ENCODE measurements at places on chromosomes 7 and 10.

GRCh38 chr7:44576228-44576627, 2.5 kb upstream of the DDX56 start:
- no peak for DNase-seq

DNA sequence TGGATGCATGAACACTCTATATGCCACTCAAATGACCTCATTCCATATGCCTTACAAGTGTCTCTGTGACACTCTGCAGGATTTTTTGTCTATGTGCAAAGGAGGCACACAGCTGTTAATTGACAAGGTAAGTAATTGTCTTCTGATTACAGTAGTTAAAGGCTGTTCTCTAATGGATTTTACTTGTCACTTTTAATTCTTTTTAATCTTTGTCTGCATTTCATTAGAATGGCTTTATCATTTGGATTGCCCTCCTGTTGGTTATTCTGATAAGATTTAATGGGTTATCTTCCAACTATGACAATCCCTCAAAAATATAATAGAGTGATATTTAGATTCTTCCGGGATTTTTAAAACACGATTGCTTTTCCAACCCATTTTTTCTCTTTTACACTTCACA, 290.0 kb upstream of the TEX47 start:
- no peak for DNase-seq

DNA sequence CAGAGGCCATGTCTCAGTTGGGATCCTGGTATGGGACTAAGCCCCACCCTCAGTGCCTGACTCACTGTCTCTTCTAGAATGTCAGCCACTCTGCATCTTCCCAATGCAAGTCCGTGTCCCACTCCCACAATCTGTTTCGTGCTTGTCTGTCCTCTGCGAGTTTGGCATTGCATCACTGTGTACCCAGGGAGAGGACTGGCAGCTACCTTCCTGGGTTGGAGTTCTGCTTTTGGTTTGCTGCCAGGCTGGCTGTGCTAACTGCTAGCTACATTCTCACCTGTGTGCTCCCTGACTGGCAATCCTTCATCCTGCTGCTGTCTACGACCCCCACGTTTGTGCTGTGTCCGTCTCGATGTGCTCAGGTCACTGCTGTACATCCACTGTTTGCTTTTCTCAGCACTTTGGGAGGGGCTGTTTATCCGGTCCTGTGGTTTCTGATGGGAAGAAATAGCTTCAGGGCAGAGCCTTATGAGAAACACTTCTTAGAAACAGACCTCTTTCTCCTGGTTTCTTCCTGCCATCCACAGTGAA, 56.0 kb upstream of the GLI3 start:
- DNase-seq, result no peak

DNA sequence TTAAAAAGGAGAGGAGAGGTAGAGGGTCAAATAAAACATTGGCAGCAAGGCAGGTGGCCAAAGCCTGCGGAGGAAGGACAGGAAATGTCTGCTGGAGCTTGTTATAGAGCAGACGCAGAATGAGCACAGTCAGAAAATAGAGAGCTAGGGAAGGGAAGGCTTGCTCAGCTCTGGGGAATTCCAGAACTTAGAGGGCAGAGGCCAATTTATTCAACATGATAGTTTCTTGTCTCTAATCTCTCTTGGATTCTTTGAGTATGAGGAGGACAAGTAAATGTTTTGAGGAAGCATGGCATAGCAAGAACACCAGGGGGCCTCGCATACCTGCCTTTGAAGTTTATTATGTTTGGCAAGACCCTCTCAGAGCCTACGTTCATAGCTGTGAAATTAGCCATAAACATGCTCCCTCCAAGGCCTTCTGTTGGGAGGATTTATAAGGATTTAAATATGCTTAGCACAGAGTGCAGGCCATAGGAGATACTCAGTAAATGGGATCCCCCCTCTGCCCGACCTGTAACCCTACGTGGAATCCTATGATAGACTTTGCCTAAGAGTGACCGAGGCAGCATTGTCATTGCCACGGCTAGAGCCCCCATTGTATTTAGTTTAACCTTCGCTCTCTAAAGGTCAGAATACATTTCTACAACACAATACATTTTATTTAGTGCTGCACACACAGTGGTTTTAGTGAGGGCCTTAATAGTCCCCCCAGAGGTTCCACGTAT, 293.9 kb downstream of the CCDC3 start:
- DNase-seq, result no peak

DNA sequence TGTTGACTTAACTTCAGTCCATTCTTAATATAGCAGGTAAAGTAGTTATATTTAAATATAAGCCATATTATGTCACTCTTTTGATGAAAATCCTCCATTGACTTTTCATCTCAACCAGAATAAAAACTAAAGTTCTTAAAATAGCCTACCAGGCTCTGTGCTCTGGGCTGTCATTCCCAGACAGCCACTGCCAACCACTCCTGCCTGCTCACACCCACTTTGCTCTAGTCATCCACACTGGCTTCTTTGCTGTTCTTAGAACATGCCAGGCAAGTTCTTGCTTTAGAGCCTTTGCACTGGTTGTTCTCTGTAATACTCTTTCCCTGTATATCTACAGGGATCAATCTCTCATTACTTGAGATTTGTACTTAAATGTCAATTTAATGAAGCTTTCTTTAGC, 80.6 kb downstream of the ZEB1 start:
- no peak for DNase-seq

DNA sequence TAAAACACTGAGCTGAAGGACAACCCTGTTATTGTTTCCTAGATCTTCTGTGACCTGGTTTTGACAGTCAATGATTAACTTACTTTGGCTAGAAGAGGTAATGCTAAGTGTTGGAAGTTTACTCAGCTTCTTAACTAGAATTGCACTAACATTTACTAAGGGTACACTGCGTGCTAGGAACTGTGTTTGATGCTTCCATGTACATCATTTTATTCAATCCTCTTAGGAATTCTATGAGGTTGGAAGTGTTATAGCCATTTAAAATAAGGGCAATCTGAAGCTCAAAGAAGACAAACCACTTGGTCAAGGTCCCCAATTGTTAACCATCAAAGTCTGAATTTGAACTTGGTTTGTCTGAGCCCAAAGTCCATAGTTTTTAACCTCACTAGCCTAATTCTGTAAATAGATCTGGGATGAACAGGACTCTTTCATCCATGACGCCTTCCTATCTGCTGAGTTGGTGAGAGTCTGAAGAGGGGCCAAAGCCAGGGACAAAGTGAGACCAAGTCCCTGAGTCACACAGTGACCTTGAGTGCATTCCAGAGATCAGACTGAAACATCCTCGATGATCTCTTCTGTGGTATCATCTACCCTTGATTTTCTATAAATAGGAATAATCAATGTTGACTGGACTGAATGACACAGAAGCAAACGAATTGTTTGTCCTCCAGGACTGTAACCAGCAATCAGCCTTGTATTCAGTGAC, 29.2 kb upstream of the ZNRF2 start:
- no peak for DNase-seq

DNA sequence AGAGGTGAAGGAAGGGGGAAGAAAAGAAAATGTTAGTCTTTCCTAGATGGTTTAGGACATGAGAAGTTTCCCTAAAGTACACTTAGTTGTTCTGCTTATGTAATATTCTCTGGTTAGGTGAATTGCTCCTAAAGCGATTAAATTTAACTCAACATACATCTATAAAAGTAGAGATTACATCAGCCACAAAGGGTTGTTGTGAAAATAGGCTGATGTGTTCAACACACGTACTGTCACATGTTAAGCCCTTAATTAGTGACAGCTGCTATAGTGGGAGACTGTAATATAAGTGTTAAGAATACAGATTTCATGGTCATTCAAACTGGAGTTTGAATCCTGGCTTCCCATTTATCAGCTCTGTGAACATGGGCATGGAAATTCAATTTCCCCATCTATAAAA, 12.8 kb downstream of the HECTD2 start:
- DNase-seq, result no peak

GRCh38 chr7:64871761-64872160, 31.3 kb upstream of the ZNF273 start:
- peak; percentile 1 for DNase-seq

DNA sequence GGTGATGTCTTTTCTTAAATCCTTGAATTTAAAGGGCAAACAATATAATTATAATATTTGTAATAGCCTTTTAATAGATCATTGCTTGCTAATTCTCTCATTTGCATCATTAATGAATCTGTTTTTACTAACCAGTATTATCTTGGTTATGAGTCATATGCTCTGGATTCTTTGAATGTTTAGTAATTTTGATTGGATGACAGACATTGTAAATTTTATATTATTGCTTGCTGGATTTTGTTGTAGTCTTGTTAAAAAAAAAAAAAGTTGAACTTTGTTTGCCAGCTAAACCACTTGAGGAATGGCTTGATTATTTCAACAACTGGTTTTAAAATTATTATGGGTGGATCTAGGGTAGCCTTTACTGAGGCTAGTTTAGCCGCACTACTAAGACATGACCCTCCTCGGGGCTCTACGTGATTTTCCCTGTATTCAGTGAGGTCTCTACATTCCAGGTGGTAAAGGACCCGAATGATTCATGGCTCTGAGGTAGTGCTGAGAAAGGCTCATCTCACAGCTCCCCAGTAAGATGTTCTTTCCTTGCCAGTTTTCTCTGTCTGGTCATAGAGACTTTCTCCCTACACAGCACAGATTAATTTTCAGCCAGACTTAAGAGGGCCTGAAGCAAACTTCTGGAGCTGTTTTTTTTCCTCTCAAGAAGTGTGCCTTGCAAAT, 8.5 kb downstream of the C10orf90 start:
- no peak for DNase-seq

GRCh38 chr10:58322072-58322834, 12.6 kb upstream of the UBE2D1 start:
- no peak for DNase-seq

DNA sequence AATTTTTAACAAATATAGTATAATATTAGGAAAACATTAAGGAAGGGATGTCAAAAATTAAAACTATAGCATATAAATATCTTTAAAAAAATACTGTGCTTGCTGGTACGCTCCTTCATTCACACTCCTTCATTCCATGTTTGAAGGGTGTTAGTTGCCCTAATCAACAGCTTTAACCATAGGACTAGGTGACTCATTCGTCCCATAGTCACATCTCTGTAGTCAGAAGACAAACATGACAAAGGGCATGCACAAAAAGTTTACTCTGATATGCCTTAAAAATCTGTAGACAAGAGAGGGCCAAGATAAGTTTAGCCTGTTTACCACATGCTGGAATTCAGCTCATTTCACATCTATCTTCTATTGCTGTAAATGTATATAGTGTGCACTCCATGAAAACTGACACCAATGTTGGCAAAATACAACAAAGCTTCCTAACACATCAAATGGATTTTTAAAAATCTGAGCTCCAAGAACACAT, 646 bp downstream of the FAM13C start:
- no peak for DNase-seq

DNA sequence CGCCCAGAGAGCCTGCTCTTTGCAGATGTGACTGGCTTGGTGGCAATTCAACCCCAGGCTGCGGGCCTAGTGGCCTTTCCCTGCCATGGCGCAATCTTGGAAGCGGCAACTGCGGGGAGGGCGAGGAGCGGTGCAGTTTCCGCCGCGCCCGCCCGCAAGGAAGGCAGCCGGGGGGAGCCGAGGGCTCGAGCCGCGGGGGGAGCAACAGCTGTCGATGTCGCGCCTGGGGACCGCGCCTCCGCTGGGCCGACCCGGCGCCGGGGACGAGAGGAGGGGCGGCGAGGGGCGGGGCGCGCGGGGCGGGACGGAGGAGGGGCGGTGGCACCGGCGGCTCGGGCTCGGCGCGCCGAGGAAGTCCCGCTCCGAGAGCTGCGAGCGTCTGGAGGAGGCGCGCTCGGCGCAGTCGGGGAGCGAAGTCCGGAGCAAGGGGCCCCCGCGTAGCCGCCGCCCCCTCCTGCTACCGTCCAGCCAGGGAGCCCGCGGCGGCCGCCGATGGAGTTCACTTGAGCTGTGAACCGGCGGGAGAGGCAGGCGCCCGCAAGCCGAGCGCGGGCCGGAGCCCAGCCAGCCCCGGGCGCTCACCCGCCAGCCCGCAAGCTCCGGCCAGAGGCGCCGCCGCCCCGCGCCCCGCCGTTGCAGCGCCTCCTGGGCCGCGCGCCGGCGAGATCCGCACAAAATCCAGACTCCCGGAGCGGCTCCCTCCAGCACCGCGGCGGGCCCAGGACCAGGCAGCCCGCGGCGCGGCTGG, 438.1 kb upstream of the GALNT17 start:
- peak; percentile 35 for DNase-seq

DNA sequence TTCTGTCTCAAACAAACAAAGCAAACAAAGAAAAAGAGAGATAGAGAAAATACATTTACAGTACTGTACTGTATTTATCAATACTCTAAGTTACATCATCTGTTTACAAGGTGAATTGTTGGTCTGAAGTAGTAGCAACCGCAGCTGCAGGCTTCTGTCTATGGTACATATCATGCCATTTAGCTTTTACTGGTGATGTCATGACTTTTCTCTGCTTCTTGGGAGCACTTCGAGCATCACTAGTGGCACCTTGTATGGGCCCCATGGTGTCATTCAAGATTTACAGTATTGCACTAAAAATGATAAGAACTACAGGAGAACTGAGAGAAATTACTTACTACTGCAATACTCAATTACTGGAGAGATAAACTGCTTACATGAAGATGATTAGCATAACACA, 826.9 kb downstream of the CNTNAP2 start:
- no peak for DNase-seq

DNA sequence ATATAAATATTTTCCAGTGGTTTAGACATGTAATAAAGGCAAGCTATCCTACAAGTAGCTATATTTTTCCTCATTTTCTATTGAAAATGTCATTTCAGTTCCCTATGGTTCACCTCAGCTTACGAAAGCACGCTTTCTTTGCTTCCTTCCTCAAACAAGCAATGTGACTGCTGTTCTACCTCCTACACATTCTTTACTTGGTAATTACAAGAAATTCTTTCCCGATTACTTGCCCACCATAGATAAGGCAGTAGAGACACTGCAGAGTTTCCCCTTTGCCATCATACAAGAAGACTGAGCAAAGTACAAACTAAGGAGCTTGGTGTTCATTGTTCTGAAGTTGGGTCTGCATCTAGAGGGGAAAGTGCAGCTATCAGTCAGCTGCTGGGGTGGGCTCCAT, 249.4 kb downstream of the CRPPA start:
- DNase-seq, result no peak

GRCh38 chr7:42155584-42156290, 81.3 kb downstream of the GLI3 start:
- no peak for DNase-seq

GRCh38 chr7:44334734-44335097, 9.3 kb upstream of the CAMK2B start:
- DNase-seq, result no peak

Measured in D721Med (cell line).